ENCODE measurements at places on chromosomes 5 and 9. TPM values are rescaled to one million over a fixed set of nuclear protein-coding genes. Genes with fewer than 3 reads are reported as not detected.

The DPP7 gene
- total RNA-seq = 39.8 TPM

DNA sequence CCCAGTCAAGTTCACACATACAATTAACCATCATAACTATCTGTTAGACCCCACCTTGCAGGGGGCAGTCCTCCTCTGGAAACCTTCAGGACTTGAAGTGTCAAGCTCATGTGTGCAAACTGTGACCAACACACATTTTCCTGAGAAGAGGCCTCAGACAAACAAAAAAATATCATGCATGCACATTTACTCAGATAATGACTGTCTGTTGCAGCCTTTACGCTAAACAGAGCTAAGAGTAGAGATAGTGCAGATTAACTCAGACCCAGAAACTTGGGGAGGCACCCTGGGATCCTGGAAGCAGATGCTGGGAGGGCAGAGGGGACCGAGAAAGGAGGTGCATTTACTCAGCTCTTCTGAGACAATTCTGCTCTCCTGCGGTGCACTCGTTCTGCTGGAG lies 3.6 kb upstream of the S1PR3 start:
- no peak for DNase-seq
- H3K27me3 ChIP-seq = no peaks in the 10 kb centered on the region
- H3K27ac ChIP-seq = no peak overlapping the region
- peaks cover 2% of the 10 kb centered on the region for H3K4me1 ChIP-seq

DNA sequence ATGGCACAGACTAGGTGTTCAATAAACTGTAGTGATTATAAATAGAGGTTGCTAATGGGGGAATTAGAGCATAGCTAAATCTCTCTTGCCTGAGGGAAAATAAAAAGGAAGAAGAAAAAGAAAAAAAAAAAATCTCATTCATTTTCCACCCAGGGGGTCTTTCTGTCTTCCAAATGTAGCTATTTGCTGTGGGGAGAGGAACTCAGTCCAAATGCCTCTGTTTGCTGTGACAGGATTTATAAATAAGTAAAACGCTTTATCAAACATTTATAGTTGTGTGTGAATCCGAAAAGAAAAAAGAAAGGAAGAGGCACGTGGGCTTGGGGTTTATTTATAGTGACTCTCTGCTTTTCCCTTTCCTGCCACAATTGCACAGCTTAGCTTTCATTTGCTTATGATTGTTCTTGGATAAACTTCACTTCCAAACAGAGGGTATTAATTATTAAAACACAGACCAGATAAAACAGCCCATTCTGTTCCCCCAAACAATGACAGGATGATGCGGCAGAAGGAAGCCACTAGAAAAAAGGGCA lies 245.7 kb downstream of the ASTN2 start:
- no peaks in the 10 kb centered on the region for H3K27me3 ChIP-seq
- H3K4me3 ChIP-seq = no peak overlapping the region
- no peak overlapping the region for H3K27ac ChIP-seq
- H3K36me3 ChIP-seq = no peaks in the 10 kb centered on the region

GRCh38 chr5:111075520-111075919 lies 4.0 kb downstream of the TSLP start:
- H3K27me3 ChIP-seq = no peaks in the 10 kb centered on the region
- no peak for DNase-seq
- H3K27ac ChIP-seq = no peak overlapping the region
- no peak overlapping the region for H3K4me3 ChIP-seq
- no peaks in the 10 kb centered on the region for H3K36me3 ChIP-seq

GRCh38 chr5:148746826-148747535 lies 79.4 kb upstream of the ADRB2 start:
- no peaks in the 10 kb centered on the region for H3K4me1 ChIP-seq
- no peak overlapping the region for H3K27ac ChIP-seq
- H3K36me3 ChIP-seq = no peaks in the 10 kb centered on the region
- no peak for DNase-seq
- no peaks in the 10 kb centered on the region for H3K27me3 ChIP-seq
- no peak overlapping the region for H3K4me3 ChIP-seq

The SPACA9 gene
- total RNA-seq = 22.4 TPM

DNA sequence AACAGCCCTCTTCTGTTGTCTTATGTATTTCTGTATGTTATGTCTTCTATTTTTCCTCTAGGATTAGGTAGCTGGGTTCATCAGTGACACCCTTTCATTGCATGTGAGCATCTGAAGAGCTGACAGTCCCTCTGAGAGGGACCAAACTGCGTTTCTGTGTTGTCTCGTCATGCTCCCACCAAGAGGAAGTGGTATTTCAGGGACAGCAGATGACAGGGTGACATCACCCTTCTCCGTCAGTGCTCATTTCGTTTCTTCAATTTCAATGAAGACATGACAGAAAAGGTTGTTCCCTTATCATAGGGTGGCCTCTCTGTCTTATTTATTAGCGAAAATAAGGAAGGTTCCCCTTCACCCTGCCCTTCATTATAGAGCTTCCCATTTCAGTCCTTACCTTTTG lies 225.9 kb upstream of the NR4A3 start:
- no peaks in the 10 kb centered on the region for H3K4me1 ChIP-seq
- DNase-seq = no peak
- no peak overlapping the region for H3K27ac ChIP-seq
- no peaks in the 10 kb centered on the region for H3K36me3 ChIP-seq

The PCDHGC5 gene
- total RNA-seq = 2.5 TPM

GRCh38 chr9:97906236-97906831 lies 16.0 kb downstream of the TRMO start:
- H3K27ac ChIP-seq = no peak overlapping the region
- no peak for DNase-seq
- H3K4me1 ChIP-seq = no peaks in the 10 kb centered on the region

The TRPM6 gene
- total RNA-seq = 0.32 TPM

- no peak for DNase-seq
- H3K4me3 ChIP-seq = no peak overlapping the region
- H3K4me1 ChIP-seq = peaks cover 1% of the 10 kb centered on the region
- H3K27ac ChIP-seq = no peak overlapping the region
- H3K27me3 ChIP-seq = no peaks in the 10 kb centered on the region
- no peaks in the 10 kb centered on the region for H3K36me3 ChIP-seq
Measured at GRCh38 chr9:18331310-18331684, 142.7 kb upstream of the ADAMTSL1 start.

The CAVIN4 gene
- 0.20 TPM for total RNA-seq

DNA sequence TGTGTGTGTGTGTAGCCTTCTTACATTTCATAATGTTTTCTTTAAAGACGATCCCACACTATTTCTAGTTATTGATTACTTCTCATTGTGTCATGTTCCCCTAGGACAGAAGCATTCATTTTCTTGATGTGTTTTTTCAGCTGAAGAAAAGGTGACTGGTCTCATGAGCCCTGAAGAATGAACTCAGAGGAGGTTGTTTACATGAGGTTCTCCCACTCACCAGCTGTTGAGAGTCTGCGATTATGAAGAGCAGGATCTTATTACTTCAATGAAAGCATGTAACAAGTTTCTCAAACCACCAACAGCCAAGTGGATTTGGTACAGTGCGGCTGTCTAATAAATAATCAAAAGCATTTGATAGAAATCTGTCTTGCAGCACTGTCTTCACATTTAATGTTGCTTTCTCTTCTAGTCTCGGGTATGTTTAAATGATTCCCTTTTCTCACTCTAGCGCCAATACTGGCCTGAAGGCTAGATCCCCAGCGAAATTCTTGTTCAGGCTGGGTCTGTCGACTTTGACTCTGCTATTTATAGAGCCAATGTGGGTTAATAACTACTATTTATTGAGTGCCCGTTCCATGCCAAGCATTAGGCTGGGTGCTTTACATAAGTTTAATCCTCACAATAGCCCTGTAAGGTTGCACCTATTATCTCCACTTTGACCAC lies 9.6 kb upstream of the FSD1L start:
- H3K4me1 ChIP-seq = peaks cover 2% of the 10 kb centered on the region
- no peak overlapping the region for H3K27ac ChIP-seq
- H3K4me3 ChIP-seq = no peak overlapping the region
- no peaks in the 10 kb centered on the region for H3K27me3 ChIP-seq
- DNase-seq = no peak

The ADRA1B gene
- 7.7 TPM for total RNA-seq

- no peak for DNase-seq
- peaks cover 31% of the 10 kb centered on the region for H3K4me1 ChIP-seq
Measured at GRCh38 chr9:77946969-77947620, 84.5 kb downstream of the GNAQ start.

The GZMA gene
- 0.51 TPM for total RNA-seq

GRCh38 chr9:32603914-32604852 lies 31.2 kb upstream of the NDUFB6 start:
- no peak overlapping the region for H3K27ac ChIP-seq
- no peaks in the 10 kb centered on the region for H3K27me3 ChIP-seq
- H3K4me1 ChIP-seq = no peaks in the 10 kb centered on the region
- DNase-seq = no peak

Measured in ovary (tissue), 10 donors.